ENCODE measurements at places on chromosomes 2 and 18.

DNA sequence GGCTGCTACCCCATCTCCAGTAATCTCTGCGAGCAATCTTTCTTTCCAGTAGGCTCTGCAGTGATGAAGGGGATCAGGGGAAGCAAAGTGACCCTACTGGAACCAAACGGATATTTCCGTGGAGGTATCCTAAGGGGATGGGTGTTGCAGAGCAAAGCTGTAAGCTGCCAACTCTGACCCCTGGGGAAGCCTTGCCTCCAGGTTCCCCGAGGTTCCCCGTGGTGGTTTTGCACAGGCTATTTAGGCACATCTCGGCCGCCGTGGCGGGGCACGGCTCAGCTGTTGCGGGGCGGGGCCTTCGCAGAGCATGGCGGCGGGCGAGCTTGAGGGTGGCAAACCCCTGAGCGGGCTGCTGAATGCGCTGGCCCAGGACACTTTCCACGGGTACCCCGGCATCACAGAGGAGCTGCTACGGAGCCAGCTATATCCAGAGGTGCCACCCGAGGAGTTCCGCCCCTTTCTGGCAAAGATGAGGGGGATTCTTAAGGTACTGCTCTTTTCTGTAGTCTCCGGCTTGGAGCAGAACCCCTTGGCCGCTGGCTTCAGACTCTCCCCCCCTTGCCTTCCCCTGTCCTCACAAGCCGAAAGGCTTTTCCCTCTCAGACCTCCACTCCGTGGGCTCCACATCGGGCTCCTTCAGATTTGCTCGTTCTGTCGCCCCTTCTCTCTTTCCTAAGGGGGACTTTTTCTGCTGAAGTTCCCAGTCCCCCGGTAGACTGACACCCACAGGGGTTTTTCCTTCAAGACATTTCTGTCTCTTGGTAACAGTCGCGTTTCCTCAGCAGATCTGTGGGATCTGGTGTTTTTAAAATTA lies at the start of gene COMMD1:
Gene COMMD1, plus strand, starts transcription at position 303 of the 814 bp plus-strand sequence. Its CDS starts 5 bp downstream, at position 308.
- peak; percentile 74 for DNase-seq

GRCh38 chr2:128458505-128458904 lies 139.8 kb upstream of the HS6ST1 start:
- DNase-seq: no peak

DNA sequence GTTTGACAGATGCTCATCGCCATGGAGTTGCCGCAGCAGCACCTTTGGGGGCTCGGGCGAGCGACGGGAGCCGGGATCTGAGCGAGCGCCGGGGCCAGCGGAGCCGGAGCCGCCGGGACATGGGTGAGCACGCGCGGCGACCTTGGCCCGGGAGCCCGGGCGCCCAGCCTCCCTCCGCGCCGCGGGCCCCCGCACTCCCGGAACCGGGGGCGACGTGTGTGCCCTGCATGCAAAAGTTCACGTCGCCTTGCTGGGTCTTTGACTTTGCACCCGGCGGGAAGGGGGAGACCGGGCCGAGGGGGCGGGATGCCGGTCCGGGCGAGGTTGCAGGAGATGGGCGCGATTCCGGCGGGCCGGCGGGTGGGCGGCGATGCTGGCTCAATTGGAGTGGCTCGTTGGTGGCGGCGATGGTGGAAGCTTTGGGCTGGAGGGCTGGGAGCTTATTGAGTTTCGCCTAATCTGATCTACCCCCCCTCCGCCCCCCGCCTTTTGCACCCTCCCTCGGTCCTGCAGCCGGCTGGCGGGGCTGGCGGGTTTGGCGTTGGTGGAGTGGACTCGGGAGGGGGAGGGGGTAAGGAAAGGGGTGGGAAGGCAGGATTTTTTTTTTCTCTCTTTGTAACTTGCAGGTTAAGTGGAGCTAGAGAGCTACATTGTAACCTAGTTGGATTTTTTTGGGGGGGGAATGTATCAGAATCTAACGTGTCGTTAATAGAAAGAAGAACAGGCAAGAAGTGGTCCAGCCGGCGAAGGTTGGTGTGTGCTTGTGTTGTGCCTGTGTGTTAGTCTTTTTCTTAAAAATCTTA lies at the start of gene SETBP1:
Gene SETBP1, plus strand, starts transcription at position 616 of the 803 bp plus-strand sequence. CDS start 20,459 bp downstream, outside the sequence.
- DNase-seq: peak; percentile 28

DNA sequence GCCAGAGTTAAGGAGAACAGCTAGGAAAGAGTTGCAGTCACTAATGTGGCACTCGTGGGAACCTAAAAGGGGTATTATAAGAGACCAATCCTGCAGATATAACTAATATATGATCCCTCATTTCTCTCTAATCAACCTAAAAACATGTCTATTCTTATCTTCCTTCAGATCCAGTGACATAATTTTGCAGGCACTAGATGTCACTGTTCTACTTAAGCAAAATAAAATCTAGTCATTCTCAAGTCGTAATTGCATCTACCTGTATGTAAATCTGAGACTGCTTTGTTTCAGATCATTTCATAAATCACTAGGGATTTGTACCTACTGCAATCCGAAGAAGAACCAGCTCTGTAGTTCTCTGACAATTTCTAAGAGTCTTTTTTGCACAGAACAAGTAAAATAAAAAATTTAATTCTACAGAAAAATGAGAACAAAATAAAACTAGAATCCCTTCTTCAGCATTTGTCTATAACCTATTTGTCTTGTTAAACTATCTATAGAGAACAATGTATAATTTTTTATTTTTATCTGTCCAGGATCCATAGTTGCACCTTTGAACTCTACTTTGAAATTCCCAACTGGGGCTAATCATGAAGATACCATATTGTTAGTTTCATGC lies 56.5 kb upstream of the ERBB4 start:
- DNase-seq: no peak

- DNase-seq: no peak
These were observed 51.3 kb downstream of the SEPTIN10 start for GRCh38 chr2:109562421-109562820.

GRCh38 chr2:173488861-173489260 lies 134.2 kb downstream of the CDCA7 start:
- no peak for DNase-seq

- DNase-seq: no peak
These were observed 45.4 kb downstream of the MCFD2 start for GRCh38 chr2:46870051-46870839.

GRCh38 chr2:71226096-71226964 lies 573 bp downstream of the PAIP2B start:
- no peak for DNase-seq

DNA sequence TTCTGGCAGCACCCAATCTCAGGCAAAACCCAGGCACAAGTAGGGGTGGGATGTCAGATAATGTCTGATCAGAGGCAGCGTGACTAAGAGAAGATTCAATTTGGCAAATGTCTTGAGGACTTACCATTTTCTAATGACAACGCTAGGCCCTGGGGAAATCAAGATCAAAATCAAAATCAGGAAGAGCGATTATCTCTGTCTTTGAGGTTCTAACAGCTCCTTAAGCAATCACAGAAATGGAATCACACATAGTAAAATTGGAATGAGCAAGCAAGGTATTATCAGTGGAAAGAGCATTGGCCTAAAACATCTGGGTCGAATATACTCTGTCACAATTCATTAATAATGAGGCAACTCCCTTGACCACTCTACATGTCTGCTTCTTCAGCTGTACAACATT lies 8.6 kb upstream of the SERPINB2 start:
- no peak for DNase-seq

DNA sequence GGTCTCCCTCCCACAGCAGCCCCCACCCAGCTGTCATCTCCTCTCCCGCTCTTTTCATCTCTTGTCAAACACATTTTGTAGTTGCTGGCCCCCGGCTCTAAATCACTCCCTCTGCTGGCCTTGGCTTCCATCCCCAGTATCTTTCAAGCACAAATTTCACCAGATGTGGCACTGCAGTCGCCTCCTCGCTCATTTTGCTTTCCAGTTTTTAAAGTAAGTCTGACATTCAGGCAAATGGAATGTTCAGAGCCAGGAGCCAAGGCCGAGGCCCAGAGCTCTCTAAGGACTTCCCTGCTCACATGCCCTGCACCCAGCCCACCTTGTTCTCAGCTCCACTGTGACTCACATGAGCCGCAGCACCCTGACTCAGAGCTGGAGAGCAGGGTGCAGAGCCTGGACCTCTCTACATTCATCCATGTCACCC lies 158.4 kb downstream of the GALNT14 start:
- peak; percentile 93 for DNase-seq

Measured in MG63 (cell line).